Fibroblast of lung (primary cell): ENCODE measurements at places on chromosomes 5 and 9. TPM values are rescaled to one million over a fixed set of nuclear protein-coding genes. Genes with fewer than 3 reads are reported as not detected.

The TYRP1 gene
- 0.17 TPM in 1 of 2 replicates, not detected in the other for total RNA-seq

GRCh38 chr5:104189909-104190308 lies 627.3 kb upstream of the NUDT12 start:
- no peaks in the 10 kb centered on the region for H3K4me1 ChIP-seq
- no peak overlapping the region for H3K4me3 ChIP-seq
- DNase-seq, result peak; percentile 86
- H3K36me3 ChIP-seq, result no peaks in the 10 kb centered on the region
- H3K27me3 ChIP-seq, result no peaks in the 10 kb centered on the region

- H3K4me3 ChIP-seq, result no peak overlapping the region
- no peaks in the 10 kb centered on the region for H3K4me1 ChIP-seq
- no peak for DNase-seq
- H3K27me3 ChIP-seq, result no peaks in the 10 kb centered on the region
- H3K27ac ChIP-seq, result no peak overlapping the region
Measured at GRCh38 chr9:21470126-21470525, 12.0 kb downstream of the IFNE start.

The PCDHB16 gene
- 0.51 and 1.5 TPM in 2 replicates for total RNA-seq

DNA sequence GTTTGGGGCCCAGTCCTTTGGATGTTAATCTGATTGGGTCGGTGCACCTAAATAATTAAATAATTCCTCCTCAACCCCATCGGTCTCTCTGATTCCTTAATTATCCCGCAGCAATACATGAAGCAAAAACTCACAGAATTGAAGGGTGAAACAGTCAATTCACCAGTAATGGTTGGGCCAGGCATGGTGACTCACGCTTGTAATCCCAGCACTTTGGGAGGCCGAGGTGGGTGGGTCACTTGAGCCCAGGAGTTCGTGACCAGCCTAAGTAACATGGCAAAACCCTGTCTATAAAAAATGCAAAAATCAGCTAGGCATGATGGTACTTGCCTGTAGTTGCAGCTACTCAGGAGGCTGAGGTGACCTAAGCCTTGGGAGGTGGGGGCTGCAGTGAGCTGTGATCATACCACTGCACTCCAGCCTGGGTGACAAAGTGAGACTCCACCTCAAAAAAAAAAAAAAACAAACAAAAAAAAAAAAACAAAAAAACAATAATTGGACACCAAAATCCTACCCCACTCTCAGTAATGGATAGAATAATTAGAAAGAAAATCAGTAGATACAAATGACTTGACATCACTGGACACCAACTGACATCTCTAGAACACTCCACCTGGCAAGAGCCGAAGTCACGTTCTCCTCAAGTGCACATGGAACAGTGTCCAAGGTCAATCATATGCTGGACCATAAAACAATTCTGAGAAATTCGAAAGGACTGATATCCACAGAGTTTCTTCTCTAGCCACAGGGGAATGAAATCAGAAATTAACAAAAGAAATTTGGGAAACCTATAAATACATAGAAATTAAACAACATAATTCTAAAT lies 5.3 kb downstream of the ABO start:
- DNase-seq, result no peak
- H3K36me3 ChIP-seq, result no peaks in the 10 kb centered on the region
- no peaks in the 10 kb centered on the region for H3K4me1 ChIP-seq

The SCGB3A2 gene
- total RNA-seq, result not detected in 2 replicates

The TAS2R1 gene
- not detected in 2 replicates for total RNA-seq

The FAM219A gene
- 3.3 and 5.3 TPM in 2 replicates for total RNA-seq

DNA sequence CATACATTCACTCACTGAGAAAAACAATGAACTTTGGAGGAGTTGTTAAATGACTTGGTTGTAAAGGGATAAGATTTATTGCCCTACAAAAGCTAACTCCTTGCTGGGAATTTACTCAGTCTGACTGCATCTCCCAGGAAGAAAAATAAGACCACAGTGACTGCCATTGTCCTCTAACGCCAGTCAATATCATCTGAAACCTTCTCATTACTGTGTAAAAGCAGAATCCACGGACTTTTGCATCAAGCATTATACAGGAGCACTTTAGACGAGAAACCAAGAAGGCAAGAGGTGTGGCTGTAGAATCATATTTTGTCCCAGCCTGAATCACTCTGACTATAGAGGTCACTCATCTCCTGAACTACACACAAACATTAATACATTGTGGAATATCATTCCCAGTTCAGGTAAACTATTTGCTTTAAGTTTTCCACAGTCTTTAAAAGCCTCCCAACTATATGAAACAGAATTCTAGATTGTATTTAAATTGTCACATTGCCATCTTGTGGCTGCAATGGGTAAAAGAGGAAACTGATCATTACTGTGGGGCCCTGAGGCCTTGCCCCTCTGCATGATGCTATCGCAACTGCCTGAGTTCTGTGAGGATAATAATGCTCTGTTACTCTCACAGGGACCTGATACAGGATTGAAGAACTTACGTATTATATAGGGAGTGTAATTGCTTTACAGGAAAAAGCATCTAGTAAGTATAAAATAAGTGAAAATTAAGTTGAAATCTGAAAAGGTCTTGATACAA lies 142.9 kb downstream of the SLCO4C1 start:
- H3K27ac ChIP-seq, result no peak overlapping the region
- DNase-seq, result no peak
- no peaks in the 10 kb centered on the region for H3K4me1 ChIP-seq
- H3K36me3 ChIP-seq, result no peaks in the 10 kb centered on the region

DNA sequence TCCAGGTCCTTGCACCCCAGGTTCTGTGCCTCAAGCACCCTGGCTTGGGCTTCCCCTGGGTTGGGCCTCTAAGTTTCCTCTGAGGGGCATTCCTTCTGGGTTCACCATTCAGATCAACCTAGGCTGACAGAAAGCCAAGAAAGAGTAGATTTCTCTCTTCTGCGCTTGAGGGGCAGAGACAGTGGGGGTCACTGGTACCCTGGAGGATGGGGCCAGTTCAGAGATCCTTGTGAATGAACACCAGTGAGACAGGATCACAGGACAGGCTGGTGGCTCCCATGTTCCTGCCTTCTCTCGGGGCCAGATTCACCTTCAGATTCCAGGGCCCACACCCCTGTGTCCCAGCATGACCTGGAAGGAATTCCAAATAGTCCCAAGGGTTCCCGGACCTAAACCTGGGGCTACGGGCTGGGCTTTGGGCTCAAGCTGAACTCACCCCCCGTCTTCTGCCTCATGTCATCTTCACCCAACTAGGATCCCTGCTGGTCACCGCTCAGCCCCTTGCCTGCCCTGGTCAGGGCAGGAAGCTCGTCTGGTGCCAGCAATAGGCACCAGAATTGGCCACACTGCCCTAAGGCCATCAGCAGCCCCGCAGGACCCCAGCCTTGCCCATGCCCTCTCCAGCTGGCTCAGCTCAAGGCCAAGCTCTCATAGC lies 91.8 kb upstream of the MVB12B start:
- DNase-seq, result no peak
- H3K4me3 ChIP-seq, result no peak overlapping the region
- H3K4me1 ChIP-seq, result no peaks in the 10 kb centered on the region
- no peaks in the 10 kb centered on the region for H3K27me3 ChIP-seq
- no peak overlapping the region for H3K27ac ChIP-seq
- no peaks in the 10 kb centered on the region for H3K36me3 ChIP-seq

GRCh38 chr5:101897914-101898313 lies 398.2 kb downstream of the SLCO4C1 start:
- H3K4me1 ChIP-seq, result no peaks in the 10 kb centered on the region
- H3K27me3 ChIP-seq, result no peaks in the 10 kb centered on the region
- H3K4me3 ChIP-seq, result no peak overlapping the region

DNA sequence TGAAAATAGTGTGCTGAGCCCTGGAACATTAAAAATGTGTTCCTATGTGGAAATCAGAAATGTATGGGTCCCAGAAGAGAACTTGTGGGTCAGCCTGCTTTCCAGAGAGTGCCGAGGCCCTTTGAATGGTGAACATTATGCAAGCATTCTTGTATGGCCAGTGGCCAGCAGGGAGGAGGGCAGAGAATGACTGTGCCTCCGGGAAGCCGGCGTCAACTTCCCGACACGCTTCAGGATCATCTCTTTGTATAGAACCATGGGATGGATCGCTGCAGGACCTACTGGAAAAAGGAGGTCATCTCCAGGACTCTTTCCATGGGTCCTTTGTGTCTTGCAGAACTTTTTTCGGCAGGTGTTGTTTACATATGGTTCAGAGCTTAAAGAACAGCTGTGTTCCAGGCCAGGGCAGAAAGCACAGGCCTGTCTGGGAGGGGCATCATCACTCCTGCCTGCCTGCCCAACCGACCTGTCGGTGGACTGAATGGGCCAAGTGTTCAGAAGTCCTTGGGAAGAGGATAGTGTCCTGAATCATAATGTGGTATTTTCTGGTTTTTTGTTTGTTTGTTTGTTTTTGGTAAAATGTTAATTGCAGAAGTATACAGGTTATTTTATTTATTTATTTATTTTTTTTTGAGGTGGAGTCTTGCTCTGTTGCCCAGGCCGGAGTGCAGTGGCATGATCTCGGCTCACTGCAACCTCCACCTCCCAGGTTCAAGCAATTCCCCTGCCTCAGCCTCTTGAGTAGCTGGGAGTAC lies 9.0 kb downstream of the PRRC2B start:
- peak; percentile 92 for DNase-seq
- peak overlapping the region; percentile 10 for H3K4me3 ChIP-seq
- peak overlapping the region; percentile 86 for H3K27ac ChIP-seq
- no peaks in the 10 kb centered on the region for H3K36me3 ChIP-seq

- peaks cover 13% of the 10 kb centered on the region for H3K36me3 ChIP-seq
- H3K4me1 ChIP-seq, result no peaks in the 10 kb centered on the region
- no peaks in the 10 kb centered on the region for H3K27me3 ChIP-seq
- peak; percentile 44 for DNase-seq
- no peak overlapping the region for H3K27ac ChIP-seq
Measured at GRCh38 chr5:1500411-1501091, 23.2 kb downstream of the LPCAT1 start.

DNA sequence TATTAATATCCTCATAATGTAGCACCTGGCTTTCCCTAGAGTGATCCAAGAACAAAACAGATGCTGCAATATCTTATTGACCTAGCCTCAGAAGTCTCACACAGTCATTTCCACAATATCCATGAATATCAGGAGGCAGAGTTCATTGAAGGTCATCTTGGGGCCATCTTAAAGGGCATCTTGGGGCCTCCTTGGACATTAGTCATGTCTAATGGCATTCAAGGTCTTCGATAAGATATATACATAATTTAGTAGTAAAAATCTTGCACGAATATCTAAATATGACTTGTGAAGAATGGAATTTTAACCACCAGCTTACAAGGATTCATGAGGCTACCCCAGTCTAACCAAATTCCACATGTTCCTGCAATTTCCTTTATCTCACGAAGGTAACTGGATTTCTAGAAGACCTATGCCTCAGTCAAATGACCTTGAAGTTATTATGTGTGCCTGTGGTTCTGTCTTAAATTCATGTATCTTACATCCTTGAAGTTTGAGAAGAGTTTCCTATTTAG lies 163.6 kb upstream of the SPEF2 start:
- H3K4me1 ChIP-seq, result no peaks in the 10 kb centered on the region
- DNase-seq, result no peak
- no peak overlapping the region for H3K4me3 ChIP-seq
- H3K27me3 ChIP-seq, result no peaks in the 10 kb centered on the region

The ECSCR gene
- total RNA-seq, result not detected in 2 replicates

The NR5A1 gene
- not detected in 2 replicates for total RNA-seq

DNA sequence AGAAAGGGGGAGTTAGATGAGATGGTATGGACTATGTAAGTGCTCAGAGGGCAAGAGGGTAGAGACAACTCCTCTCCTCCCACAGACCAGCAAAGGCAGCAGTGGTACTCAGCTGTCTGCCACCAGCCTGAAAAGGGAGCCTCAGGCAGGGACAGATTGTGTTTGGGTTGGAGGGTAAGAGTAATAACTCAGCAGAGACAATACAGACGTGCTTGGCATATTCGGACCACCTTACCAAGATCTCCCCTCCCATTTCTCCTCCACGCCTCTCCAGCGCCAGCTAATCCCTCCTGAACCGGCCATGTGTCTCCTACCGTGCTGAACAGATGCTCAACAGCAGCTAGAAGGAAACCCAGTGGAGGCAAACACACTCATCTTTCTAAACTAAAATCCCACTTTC lies 180.8 kb downstream of the ASTN2 start:
- no peaks in the 10 kb centered on the region for H3K27me3 ChIP-seq
- H3K4me1 ChIP-seq, result no peaks in the 10 kb centered on the region
- no peaks in the 10 kb centered on the region for H3K36me3 ChIP-seq

GRCh38 chr5:154771383-154771901 lies 16.3 kb downstream of the LARP1 start:
- H3K27me3 ChIP-seq, result no peaks in the 10 kb centered on the region
- H3K4me1 ChIP-seq, result peaks cover 11% of the 10 kb centered on the region
- peak; percentile 89 for DNase-seq
- H3K36me3 ChIP-seq, result no peaks in the 10 kb centered on the region
- peak overlapping the region; percentile 8 for H3K4me3 ChIP-seq

The SLC46A2 gene
- total RNA-seq, result not detected in 2 replicates

DNA sequence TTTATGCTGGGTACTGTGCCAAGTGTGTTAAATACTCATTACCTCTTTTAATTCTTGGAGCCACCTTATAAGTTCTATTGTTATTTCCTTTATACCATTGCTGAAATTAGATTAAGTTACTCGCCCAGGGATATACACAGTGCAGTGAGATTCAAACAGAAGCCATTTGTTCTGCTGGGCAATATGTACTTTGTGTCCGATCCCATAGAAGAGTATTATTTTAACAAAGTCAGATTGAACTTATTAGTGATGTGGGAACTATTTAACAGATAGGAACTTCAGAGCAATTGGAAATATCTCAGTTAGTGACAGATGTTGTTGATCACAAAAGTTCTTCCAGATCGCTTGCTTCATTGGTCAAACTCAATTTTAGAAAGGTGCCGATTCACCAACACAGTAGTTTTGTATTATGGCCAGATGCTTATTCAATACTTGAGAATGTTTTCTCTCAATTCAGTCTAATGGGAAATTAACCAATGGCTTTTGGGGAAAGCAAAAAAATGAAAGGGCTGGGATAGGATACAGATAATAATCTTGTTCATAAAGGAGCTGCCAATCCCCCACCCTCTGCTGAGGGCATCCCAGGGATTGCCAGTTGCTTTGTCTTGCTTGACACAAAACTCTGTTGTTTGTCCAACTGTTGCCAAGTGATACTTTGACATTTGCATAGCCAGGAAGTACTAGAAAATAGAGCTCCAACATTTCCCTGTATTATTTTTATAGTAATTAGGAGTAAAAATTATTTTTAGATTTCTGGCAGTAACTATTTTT lies 94.8 kb upstream of the SEMA6A start:
- H3K27me3 ChIP-seq, result no peaks in the 10 kb centered on the region
- no peak overlapping the region for H3K27ac ChIP-seq
- no peaks in the 10 kb centered on the region for H3K36me3 ChIP-seq
- H3K4me3 ChIP-seq, result no peak overlapping the region
- DNase-seq, result no peak

GRCh38 chr9:109403766-109404320 lies 83.0 kb upstream of the EPB41L4B start:
- no peaks in the 10 kb centered on the region for H3K4me1 ChIP-seq
- H3K27ac ChIP-seq, result no peak overlapping the region
- DNase-seq, result no peak
- H3K27me3 ChIP-seq, result no peaks in the 10 kb centered on the region
- H3K4me3 ChIP-seq, result no peak overlapping the region

The GABRA6 gene
- total RNA-seq, result not detected in 2 replicates
